T-helper 17 cell (primary cell): ENCODE measurements at places on chromosomes 2 and 18. TPM values are rescaled to one million over a fixed set of nuclear protein-coding genes. Genes with fewer than 3 reads are reported as not detected.

DNA sequence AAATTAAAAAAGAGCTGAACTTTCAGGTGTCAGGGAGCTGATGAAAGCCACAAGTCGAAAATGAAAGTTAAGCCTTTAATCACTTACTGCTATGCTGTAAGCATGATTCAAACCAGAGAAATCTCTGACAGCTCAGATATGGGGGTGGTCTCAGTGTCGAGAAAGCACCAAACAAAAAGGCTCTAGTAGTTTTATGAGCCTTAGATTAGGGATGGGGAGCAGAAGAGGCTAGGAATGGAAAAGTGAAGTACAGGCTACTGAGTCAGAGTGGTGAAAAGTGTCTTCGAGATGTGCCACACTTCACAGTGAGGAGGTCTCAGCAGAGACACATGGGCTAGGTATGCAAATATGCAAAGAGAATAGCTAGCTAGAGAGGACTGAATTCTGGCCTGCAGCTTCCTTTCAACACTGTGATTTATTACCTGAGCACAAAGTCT lies 482.2 kb downstream of the SPAG16 start:
- DNase-seq, result no peak

DNA sequence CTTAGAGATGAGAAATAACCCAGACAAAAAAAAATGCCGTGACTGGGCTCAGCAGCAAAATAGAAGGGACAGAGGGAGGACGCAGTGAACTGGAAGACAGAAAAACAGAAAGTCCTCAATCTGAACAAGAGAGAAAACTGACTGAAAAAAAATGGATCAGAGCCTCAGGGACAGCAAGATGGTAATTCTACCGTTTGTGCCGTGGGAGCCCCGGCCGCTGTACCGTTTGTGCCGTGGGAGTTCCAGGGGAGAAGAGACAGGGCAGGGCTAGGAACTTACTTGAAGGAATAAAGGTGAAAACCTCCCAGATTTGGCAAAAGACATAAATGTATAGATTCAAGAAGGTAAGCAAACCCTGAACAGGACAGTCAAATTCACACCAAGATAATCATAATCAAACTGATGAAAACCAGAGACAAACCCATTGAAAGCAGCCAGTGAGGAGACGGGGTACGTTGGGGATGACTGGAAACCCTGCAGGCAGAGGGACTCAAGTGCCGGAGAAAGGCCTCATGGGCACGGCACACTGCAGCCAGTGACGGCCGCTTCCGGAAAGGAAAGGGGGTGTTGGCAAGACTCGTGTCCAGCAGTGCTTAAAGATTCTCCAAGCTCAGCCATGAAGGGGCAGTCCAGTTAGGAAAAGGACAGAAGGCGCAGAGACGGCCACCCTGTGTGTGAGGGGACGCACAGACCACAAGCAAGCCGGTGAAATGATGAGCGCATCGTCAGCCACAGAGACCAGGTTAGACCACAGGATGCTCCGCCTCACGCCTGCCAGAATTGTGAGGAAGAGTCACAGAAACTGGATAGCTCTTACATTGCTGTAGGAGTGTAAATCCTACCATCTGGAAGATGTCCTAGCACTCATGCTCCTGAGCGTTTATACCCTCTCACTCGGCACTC lies 40.0 kb upstream of the NFATC1 start:
- DNase-seq, result no peak

DNA sequence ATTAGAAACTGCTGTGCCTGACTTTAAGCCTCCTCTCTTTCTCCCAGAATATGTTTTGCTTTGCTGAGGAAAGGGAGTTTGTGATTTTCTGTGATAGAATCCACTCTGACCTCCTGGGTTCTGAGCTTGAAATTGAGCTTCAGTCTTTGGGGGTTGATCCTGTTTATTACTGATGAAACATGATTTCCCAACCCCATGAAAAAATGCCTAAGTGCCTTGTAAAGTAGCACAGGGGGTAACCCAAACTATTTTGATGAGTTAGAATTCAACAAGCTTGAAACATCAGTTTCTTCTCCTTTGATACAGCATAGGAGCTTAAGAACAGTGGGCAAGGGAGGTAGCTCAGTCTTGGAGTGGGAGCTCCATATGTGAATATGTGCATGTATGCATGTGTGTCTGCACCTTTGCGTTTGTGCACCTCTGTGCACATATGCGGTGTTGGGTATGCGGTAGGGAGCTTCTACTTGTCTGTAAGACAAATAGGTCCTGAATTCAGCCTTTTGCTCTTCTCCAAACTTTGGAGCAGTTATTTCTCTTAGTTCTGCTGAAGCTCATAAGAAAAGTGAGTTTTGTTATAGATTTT lies 364.6 kb downstream of the OSR1 start:
- DNase-seq, result no peak

GRCh38 chr18:13163167-13163927 lies 55.2 kb upstream of the LDLRAD4 start:
- no peak for DNase-seq

DNA sequence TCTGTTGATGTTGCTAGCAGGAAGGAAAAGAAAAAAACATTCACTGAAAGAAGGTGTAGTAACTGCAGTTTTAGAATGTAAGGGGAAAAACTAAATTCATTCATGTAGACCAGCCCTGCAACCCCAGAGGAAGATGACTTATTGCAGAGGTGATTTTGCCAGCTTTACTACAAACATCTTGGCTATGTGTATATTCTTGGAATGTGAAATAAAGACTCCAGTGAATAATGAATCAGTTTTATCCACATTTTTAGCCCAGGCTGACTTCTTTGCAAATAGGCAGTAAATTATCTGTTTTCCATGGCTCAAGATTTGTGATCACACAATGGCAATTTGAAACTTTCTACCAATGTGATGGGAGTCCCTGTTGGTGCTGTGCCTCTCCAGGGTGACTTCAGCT lies 206.1 kb upstream of the SETBP1 start:
- no peak for DNase-seq

DNA sequence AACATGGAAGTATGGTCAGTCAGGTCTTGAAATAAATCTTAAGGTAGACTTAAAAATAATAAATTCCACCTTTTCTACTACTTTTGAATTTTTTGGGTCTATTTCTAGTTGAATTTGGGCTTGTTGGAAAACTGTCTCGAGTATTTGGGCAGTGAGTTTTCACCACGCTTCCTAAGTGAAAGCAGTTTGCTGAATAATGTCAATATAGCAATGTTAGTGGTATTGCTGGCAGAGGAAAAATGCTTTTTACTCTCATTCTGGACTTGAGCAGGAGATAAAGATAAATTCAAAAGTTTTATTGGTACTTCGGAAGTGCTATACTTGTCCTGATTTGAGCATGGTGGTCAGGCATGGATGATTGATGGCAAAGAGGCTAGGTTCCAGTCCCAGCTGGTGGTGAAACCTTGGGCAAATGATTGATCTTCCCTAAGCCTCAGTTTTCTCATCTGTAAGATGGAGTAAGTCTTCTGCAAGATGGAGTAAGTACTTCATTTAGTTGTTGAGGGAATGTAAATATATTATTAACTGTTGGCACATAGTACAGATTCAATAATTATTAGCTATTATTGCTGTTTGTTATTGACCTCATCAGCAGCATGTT lies 503.5 kb upstream of the ZEB2 start:
- no peak for DNase-seq

GRCh38 chr2:120403676-120404075 lies 57.7 kb downstream of the INHBB start:
- DNase-seq, result no peak

DNA sequence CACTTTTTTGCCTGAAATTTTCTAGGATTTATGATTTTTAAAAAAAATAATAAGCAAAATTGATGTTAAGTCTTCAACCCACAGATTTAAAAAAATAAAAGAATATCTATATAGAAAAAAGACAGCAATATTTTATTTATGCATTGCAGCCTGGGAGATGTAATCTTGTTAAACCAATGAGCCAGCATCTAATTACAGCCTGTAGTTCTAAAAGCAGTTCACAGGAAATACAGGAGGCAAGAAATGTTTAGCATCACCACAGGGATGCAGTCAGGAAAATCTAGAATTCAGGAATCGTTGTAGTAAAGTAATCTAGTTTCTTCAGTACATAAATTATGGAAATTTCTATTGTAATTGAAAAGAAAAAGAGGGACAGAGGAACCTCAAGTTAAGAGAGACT lies 17.2 kb downstream of the UGGT1 start:
- DNase-seq, result no peak

- no peak for DNase-seq
Observed at GRCh38 chr2:71826826-71827523, 320.7 kb downstream of the CYP26B1 start.

GRCh38 chr18:55338978-55339650 lies 248.9 kb downstream of the TCF4 start:
- DNase-seq, result no peak

GRCh38 chr2:38237311-38237710 lies 139.8 kb downstream of the ATL2 start:
- no peak for DNase-seq

- DNase-seq, result no peak
Observed at GRCh38 chr2:69944756-69945155, 16.7 kb downstream of the ASPRV1 start.

SERPINB4 gene
- not detected for total RNA-seq

UPP2 gene
- total RNA-seq, result not detected

ADCYAP1 gene
- not detected for total RNA-seq

SCN7A gene
- not detected for total RNA-seq
